Fibroblast of skin of left biceps (primary cell): ENCODE measurements at places on chromosomes 4 and X.

DNA sequence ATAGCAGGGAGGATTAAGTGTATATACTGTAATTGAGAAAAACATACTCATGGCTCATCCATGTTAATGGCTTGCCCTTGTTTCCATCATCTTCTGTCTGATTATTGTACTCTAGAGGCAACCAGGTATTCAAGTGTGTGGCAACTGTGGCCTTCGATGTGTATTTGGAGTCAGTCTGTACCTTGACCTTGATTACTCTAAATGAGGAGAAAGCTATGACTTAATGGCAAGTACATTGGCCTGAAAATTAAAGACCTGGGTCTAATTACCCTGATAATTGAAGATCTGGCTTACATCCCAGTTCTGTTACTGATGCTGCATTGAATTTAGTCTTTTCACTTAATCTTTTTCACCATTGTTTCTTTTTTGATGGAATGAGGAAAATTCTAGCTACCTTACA lies 409.2 kb downstream of the CCSER1 start:
- no peak for DNase-seq

GRCh38 chr4:108360754-108361445 lies 192.2 kb upstream of the LEF1 start:
- peak; percentile 35 for DNase-seq

- peak; percentile 15 for DNase-seq
Measured at GRCh38 chr4:147981305-147981704, 249.4 kb downstream of the ARHGAP10 start.

GRCh38 chrX:141958675-141959074 lies 55.0 kb downstream of the MAGEC1 start:
- DNase-seq: no peak

DNA sequence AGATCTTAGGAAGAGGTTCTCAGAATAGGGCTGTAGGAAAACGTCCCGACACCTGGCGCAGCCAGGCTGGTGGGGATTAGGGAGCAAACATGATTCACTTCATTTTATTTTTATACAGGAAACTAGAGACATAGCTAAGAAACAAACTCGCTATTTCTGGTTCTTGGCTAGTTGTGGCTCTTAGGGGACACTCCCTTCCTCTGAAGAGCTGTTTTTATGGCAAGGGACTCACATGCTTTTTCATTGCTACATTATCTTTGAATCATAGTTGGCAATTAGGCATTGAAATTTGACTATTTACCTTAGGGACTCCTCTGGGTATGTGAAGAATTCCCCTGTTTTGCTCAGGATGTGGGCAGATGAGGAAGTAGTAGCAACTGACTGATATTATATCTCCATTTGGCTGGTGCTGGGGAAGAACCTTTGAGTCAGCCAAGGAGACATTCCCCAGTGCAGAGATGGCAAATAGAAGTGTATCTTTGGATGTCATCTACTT lies 174.5 kb downstream of the SMIM20 start:
- peak; percentile 6 for DNase-seq

DNA sequence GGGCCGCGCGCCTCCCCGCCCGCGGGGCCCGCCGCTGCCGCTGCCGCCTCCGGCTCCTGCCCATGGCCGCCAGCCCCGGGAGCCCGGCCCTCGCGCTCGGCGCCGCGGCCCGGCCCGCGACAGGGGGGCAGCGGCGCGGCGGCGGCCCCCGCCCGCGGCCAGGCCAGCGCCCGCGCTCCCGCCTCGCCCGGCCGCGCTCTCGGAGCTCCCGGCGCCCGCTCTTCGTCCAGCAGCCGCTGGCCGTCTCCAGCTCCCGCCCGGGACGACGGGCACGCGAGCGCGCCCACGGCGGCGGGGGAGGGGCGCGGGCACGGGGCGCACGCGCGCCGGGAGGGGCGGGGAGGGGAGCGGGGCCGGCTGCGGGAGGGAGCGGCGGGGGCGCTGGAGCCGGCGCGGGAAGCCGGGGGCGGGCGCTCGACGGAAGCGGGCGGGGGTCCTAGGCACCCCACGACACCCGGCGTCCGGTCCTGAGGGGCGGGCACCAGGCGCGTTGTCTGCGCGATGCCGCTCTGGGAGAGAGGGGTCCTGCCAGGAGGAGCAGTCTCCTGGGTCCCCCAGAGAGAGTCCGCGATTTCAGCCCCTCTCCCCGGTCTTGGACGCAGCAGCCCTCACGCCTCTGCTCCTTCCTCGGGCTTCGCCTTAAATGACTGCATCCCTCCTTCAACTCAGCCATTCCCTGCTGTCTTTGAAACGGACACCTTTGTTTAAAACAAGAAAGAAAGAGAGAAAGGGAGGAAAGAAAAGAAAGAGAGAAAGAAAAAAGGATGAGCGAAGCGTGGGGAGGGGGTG lies 490 bp upstream of the PDZD4 start:
- no peak for DNase-seq

GRCh38 chr4:152679414-152680281 lies at the start of gene TMEM154:
Gene TMEM154, minus strand, starts transcription at chr4:152679997. Its CDS starts 64 bp downstream, at chr4:152679933.
- peak; percentile 28 for DNase-seq

DNA sequence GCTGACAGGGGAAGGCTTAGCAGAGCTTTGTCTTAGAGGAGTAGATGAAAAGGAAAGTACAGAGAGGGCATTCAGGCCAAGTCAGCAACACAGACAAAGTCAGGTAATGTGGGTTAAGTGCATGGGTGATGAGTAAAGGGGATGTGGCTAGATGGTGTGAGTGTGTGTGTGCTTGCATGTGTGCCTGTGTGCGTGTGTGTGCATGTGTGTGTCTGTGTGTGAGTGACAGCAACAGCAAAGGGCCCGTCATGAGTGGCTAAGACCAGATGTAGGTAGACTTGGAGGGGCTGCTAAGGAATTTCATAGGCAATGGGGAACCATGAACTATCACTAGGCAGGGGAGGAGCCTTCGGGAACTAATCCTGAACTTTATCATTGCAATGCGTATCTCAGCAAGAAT lies 2.2 kb upstream of the GPR78 start:
- DNase-seq: no peak
